ENCODE measurements at places on chromosomes 2 and 18. TPM values are rescaled to one million over a fixed set of nuclear protein-coding genes. Genes with fewer than 3 reads are reported as not detected.

DNA sequence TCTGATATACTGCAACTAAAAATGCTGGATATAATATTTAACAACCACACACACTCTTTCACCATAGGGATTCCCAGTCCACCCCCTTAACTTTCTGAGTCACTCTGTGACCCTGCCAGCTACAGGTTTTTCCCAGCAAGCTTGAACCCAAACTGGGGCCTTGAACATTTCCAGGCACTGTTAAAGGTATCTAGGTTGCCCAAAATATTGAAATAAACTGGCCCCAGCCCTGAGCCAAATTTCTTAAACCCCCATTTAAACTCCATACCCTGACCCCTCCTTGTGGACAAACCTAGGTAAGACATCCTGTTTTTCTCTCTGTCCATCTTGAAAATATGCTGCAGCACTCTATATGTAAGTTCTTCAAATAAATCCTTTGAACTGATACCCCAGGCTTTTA, 19.7 kb upstream of the DCTN1 start:
- DNase-seq = no peak

- DNase-seq = no peak
These were observed 340.7 kb downstream of the TGIF1 start for GRCh38 chr18:3790703-3791102.

ERBB4 gene
- not detected for total RNA-seq

DNA sequence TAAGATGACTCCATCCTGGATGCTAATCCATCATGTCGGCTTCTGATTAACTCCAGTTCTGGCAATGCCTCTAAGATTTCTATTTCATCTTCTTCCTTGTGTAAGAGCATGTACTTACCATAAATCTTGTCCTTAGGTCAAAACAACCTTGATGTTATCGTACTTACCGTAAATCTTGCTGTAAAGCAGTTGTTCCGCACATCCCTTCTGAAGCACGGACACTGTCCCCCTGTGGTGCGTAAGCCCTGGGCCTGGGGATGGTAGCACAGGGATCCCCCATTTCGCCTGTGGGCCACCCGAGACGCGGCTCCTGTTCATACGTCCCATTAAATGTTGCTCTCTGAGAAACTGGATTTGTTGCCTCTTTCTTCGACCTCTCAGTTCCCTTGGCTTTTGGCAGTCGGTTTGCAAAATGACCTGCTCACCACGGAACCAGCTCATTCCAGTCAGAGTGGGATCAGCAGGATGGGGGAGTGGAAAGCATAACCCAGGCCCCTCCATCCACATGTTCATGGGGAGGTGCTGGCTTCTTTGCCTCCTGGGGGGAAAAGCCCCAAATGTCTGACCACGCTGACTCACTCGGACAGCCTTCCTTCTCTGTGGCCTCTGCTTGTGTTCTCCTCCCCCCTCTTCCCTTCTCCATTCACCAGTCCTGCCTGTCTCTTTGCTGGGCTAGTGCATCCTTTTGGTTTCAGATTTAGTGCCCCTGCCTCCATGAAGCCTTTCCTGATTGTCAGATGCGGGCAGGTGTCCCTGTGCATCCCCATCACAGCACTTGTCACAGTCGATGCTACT, 49.9 kb downstream of the RAB31 start:
- peak; percentile 26 for DNase-seq

PROM2 gene
- 40.7 TPM for total RNA-seq

GRCh38 chr2:160934263-160934662, 226.0 kb upstream of the TANK start:
- DNase-seq = no peak

- no peak for DNase-seq
These were observed 1.4 kb downstream of the CEP76 start for GRCh38 chr18:12701161-12701560.
